NCI-H524 (cell line): ENCODE measurements at places on chromosomes 1 and 21.

- peak; percentile 6 for DNase-seq
Measured at GRCh38 chr1:168786476-168787330, 57.7 kb upstream of the DPT start.

DNA sequence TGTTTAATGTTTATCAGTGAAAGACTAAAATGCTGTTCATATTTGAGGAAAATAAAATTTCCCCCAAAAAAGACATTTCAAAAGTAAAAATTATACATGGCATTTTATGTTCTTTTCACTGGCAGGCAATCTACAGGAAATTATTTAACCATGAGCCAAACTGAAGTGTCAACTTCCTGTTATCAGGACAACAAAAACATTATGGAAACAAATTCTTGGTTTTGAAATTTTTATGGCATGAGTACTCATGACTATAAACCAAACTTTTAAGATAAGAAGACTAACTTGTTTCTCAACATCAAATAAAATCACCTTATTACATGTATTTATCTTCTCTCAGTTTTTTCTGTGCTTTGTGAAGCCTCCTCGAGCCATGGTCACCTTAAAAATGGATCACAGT lies 698.6 kb downstream of the LTN1 start:
- no peak for DNase-seq

DNA sequence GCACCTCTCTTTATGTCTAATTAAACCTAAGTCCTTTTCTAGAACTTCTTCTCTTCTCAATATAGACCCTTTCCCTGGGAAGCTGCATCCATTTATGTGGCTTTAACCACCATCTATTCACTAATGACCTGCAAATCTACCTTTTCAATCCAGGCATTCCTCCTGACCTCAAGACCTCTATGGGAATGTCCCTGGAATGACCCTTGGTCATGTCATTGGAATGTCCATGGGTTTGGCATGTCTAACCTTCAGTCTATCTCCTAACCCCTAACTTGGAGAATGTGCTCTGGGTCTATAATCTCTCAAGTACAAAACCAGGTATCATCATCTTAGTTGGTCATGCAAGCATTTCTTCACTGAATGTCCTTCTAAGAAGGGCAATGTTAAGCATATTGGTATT lies 196.1 kb downstream of the KCNH1 start:
- DNase-seq = no peak

DNA sequence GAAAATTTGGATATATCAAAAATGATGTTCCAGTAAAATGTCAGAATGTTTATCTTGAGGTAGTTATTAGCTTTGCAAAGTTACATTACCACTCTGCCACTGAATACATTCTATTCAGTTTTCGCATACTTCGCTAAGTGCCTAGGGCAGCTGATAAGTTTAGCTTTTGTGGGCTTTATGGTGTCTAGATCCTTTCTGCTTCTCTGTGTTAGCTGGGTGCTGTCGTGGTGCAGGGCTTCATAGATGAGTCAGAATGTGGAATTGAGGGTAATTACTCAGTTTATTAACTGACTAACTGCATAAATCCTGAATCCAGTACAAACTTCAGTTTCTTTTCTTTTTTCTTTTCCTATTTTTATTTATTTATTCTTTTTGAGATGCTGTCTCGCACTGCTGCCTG lies 21.5 kb downstream of the NCAM2 start:
- no peak for DNase-seq

DNA sequence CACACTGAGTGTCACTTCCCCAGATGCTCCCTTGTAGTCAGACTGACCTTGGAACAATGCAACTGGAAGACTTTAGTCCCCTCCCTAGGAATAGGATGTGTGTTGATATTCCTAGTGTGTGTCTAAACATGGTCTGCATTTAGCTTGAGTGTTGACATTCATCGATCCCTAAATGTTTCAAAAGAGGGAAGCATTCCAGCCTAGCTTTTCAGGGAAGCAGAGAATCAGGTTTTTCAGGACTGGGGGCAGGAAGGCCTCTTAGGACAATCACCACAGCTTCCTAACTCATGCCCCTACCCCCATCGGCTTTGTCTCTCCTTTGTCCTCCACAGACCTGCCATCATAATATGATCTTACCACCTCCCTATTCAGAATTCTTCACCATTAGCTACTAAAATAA lies 43.4 kb downstream of the NMNAT2 start:
- no peak for DNase-seq

DNA sequence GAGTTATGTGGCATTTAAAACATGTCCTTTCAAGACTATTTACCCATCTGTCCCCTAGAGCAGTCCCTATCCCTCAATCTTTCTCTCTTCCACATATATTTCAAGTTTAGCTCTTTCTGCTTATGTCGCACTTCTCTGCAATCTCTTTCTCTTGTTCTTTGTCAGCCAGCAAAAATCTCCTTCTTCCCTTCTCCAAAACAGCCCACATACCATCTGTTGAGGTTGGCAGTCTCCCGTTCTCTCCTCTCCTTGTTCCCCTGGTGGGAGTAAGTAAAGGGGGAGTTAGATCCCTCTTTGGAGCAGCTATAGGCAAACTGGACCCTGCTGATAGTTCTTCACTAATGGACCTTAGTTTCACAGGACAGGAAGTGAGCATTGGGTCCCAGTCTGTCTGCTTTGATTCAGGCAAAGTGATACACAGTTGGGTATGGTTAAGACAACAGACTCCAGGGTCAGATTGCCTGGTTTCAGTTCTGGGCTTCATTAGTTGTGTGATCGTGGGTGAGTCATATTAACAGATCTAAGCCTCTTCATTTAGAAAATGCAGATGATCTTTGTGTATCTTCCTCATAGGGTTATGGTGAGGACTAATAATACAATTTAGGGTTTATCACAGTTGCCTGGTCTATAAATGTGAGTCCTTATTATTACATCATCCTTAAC lies 19.7 kb downstream of the BRINP2 start:
- DNase-seq = no peak

DNA sequence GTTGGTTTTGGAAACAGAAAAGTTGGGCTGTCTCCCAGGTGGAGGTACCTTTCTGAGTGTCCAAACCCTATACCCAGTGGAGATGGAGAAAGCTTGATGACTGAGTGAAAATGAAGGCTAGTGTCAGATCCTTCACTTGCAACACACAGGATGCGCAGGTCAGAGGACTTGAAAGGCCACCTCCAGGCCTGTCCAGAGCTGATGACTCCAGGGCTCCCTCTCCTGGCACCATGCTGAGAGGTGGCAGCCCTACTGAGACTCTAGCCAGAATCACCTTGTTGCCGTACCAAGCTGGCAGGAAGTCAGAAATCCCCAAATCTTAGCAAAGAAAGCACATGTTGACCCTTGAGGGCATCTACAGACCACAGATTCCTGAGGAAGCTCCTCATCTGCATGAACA lies 16.4 kb downstream of the KNCN start:
- DNase-seq = peak; percentile 25

GRCh38 chr1:87950369-87950768 lies 621.7 kb downstream of the LMO4 start:
- DNase-seq = no peak
